ENCODE measurements at places on chromosomes 16 and 17.
A peak's percentile ranks its signal among the peaks of the same experiment; 100 is the strongest.

DNA sequence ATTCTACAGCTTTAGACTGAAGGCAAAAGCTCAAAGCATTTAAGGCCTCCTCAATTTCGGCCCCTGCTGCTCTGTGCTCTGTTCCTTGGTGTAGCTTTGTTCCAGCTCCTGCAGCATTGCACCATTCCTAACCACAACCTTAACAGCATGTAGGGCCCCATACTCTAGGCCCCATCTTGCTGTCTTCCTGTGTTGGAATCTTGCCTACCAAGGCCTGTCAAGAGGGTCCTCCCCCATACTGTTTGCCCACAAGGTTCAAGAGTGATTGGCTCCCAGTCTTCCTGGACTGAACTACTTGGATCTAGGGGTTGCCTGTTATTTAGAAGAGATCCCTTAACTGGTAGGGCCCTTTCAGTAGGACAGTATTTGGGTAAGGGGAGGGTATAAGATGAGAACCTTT is 26.8 kb downstream of the TRPV2 start:
- DNase-seq, result peak; percentile 39

- no peak for DNase-seq
These were observed 184.9 kb downstream of the MSI2 start for GRCh38 chr17:57441270-57441600.

DNA sequence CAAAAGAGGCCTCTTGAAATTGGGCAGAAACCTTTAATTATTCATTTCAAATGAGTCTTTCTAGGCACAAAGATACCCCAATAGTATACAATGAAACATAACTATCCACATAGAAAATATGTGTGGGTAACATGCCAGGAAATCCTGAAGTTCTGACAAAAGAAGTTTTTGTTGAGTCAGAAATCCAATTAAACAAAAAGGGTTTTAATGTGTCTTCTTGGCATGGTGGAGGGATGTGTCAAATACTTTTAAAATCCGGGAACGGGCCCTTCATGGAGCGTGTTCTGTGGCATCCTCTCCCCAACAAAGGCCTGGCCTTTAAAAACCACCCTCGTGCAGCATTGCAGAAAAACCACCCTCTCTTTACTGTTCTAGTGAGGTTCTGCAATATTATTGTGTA is 14.2 kb downstream of the CDRT4 start:
- peak; percentile 86 for DNase-seq

DNA sequence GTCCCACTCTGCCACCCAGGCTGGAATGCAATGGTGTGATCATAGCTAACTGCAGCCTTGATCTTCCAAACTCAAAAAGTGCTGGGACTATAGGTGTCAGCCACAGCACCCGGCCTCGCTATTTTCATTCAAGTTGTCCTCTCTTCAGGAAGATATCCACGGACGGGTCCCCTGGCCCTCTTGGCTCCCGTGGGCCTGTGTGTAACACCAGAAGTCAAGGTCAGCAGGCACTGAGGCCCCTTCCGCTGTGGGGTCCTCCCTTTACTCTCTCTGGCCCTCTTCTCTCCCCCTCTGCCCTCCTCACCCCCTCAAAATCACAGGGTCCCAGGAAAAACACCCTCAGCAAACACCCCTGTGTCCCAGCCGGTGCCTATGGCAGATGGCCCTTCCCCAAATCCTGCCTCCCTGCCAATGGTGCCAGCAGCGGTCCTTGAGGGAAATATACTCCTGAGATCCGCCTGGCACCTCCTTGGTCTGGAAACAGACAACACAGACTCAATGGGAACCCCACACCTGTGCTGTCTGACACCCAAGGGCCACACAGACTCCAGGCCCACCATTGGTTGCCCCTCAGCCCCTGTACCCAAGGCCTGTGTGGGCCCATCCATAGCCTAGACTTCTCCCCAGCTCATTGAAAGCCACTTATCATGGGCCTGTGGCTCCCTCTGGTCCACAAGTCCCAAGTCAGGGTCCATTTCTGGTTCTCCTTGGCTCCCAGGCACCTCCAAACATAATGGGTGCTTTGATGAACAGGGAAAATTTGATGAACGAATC is 221.5 kb downstream of the ZNF423 start:
- DNase-seq, result no peak

GRCh38 chr16:17605784-17606183 is 135.0 kb upstream of the XYLT1 start:
- DNase-seq, result no peak

DNA sequence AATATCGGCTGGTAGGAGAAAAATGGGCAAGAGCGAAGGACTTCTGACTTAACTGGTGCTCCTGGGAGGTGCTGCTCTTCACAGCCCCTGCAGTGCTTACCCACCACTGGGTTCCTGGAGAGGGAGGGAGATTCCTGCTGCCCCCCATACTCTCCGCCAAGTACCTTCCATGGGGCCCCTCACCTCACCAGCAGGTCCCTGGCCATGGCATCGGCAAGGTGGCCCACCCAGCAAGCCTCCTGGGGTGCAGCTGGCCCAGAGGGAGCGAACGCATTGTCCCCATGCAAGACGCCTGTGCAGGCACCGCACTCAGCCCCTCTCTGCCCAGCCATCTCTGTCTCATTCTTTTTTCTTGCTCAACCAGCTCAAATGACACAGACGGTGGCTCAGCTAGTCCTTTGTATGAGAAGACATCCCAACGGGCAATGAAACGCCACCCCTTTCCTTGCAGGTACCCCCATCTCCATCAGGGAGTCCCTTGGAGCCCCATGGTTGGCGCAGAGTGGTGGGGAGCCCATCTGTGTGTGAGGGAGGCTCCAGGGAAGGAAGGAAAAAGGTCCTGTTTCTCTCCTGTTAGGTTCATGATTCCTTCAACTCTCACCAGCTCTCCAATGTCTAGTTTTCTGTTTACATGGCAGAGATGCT is 9.6 kb upstream of the ALDH3A1 start:
- DNase-seq, result no peak

GRCh38 chr17:32569171-32570080 is 82.6 kb downstream of the CDK5R1 start:
- DNase-seq, result peak; percentile 23

DNA sequence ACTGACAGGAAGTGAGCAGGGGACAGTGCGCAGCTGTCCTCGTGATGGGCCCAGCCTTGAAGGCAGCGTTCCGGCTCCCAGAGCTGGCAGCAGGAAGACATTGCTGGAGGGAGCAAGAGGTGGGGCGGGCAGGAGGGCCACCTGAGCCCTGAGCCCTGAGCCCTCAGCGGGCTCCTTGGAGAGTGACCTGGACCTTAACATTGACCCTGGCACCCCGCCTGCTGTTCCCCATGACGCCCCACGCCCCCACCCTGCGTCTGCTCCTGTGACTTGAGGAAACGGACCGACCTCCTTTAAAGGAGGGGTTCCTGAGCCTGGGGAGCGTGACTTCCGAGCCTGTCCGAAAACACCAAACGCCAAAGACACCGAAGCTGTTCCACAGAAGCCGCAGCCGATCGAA is 25.1 kb upstream of the ENPP7 start:
- no peak for DNase-seq

Data from EH (cell line).